ENCODE measurements at places on chromosomes 6 and 20.
A peak's percentile ranks its signal among the peaks of the same experiment; 100 is the strongest.

- no peak for DNase-seq
Observed at GRCh38 chr20:775679-776135, 7.4 kb upstream of the SLC52A3 start.

GRCh38 chr6:4961322-4962168, 42.3 kb downstream of the RPP40 start:
- DNase-seq: no peak

DNA sequence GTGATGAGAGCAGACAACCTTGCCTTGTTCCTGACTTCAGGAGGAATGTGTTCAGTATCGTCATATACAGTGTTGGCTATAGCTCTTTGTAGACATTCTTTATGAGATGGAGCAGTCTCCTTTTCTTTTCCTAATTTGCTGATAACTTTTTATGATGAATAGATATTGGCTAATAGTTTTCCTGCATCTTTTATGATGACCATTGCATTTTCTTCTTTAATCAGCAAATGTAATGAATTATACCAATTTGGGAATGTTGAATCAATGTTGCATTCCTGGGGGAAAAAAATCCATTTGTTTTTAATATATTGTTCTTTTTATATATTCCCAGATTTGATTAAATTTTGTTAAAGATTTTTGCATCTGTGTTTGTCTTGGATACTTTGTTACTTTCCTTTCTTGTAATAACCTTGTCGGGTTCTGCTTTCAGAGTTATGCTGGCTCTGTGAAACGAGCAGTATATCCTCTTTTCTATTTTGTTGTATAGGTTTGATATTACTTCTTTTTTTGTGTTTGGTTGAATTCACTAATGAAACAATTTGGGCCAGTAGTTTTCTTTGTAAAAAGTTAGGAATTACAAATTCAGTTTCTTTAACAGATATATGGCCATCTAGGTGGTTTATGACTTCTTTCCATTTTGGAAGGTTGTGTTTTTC, 23.9 kb downstream of the KDM1B start:
- DNase-seq: no peak

- DNase-seq: no peak
Observed at GRCh38 chr20:33412484-33412838, 11.1 kb upstream of the CDK5RAP1 start.

DNA sequence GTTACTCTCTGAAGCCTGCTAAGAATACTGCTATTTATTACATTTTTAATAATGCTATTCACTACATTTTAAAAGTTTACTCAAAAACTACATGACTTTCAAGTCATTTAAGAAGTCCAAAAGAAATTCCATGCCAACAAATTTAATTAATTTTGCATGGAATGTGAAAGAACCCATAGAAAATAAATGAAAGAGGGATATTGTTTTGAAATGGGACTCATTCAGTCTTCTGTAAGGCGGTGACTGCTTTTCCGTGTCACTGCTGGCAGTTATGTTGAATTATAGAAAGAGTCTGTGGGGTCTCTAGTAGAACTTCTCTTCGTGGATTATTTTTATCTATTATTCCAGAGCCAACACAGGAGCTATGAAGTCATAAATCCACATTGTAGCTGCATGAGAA, 211.2 kb downstream of the LAMA2 start:
- no peak for DNase-seq

GRCh38 chr20:8346700-8347270, 214.7 kb downstream of the PLCB1 start:
- DNase-seq: no peak

DNA sequence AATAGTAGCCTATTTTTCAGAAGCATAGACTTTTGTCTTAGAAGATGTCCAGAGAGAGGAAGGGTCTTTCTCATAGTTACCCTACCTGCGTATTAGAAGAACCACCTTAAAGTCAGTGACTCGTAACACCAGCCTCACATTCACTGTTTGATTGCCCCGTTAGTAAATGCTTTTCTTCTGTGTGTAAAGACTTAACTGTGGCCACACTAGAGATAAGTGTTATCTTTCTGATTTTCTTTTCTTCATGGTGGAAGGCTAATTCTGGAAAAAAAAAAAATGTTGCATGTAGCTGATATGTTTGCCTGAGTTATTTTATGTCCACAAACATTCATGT, 83.9 kb downstream of the SAMD3 start:
- no peak for DNase-seq

DNA sequence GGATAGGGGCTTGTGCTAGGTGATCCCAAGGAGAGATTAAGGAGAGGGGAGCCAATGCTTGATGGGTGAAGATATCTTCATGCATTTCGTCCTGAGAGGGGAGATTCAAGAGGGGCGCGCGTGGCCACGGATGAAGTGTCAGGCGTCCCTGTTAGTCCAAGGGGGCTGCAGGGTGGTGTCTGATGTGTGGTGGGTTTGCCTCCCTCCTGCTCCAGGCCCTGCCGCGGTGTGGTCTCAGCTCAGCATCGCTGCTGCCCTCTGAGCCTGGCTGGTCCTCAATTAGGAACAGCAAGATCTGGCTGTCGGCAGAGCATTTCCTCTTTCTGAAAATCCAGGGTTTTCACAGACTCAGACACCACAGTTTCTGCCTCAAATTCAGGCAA, 318.0 kb downstream of the THBS2 start:
- DNase-seq: no peak

DNA sequence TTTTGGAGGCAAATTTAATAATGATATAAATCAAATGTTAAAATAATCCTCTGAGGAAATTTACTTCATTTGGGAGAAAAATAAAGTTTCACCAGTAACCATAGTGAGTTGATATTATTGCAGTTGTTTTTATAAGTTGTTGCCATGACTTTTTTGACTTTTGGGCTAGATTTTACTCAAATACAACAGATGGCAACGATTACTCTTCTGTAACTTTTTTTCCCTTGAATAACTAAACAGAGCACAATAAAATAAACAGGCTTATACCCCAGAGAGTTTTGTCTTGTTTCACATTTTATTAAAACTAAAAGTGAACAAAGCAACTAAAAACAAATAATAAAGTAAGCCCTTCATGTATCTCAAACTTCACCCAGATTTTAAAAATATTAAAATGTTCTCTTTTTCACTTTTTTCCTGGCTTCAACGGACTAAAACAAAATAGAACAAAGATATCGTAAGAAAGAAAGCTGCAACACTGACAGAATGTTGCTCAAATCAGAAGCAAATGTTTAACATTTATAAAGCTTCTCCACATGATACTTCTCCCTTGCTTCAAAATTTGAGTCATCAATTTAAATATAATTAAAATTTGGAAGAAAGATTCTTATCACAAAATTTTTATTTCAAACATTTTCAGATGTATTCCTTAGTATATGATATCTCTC, 42.5 kb upstream of the BMP5 start:
- DNase-seq: no peak

DNA sequence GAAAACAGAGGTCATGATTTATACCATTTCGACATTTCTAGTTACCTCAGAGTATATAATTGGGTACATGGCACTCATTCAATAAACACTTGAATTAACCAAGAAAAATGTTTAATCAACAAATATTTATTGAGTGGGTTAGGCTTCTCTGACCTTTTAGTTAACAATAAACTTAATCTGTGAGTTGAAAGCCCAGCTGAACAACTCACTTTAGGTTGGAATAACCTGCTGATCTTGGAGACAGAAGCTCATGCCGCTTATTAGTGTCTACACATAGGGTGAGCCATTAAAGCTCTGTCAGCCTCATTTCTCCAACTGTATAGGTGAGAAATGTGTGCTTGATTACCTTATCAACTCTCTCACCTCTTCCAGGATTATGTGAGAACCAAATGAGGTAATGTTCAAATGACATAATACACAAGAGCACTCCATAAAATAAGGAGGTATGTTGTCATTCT, 98.2 kb upstream of the DTNBP1 start:
- no peak for DNase-seq

- DNase-seq: no peak
Observed at GRCh38 chr6:128963561-128963960, 80.6 kb downstream of the LAMA2 start.

DNA sequence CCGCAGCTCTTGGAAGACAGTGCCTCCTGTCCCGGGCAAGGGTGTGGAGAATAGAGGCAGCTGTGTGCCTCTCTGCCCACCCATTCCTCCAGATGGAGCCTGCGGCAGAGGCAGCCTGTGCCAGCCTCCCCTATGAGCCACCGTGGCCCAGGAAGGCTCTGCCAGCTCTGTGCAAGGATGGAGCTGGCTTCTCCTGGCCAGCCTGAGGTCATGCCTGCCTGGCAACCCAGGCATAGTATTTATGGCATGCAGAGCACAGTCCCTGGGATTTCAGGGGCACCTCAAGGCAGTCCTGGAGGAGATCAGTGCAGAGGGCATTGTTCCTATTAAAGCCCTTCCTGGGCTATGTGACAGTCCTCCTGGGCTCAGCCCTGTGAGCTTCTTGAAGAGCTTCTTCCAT, 1.5 kb downstream of the EPB41L1 start:
- no peak for DNase-seq

DNA sequence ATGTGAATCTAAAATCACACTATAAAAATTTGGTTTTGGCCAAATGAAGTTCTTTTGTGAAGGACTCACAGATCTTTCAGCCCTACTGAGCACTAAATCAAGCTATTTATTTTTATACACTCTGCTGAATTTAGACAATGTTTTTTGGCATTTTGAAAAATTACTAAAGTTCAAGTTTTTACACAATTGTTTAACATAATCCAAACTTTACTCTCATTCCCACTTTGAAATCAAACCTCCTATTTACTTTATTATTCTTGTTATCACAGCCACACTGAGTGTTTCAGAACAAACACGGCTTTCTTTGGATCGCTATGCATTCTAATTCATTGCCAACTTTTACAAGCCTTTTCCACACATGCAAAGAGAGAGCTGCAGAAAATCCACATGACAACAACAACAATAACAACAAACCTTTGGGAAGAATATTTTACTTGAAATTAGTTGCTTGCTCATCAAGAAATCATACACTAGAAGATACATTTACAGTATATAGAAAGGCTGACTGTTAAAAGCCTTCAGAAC, 49.1 kb upstream of the TMEM30A start:
- DNase-seq: no peak

- peak; percentile 93 for DNase-seq
Observed at GRCh38 chr6:82084324-82084920, 163.1 kb downstream of the IBTK start.

DNA sequence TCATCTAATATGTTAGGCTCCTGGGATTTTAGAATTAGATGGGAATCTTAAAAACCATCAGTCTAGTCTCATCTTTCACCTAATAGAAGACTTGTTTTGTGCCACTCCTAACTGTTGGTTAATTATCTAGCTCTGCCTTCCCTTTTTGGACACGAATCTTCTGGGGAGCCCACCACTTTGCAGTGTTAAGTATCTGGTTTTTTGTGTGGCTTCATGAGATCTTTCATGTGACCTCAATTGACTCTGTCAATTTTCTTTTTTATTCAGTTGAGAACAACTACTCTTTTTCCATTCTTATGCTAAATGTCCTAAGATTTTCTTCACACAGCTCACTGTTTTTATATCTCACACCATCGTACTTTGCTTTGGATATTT, 16.9 kb downstream of the TBPL1 start:
- no peak for DNase-seq

DNA sequence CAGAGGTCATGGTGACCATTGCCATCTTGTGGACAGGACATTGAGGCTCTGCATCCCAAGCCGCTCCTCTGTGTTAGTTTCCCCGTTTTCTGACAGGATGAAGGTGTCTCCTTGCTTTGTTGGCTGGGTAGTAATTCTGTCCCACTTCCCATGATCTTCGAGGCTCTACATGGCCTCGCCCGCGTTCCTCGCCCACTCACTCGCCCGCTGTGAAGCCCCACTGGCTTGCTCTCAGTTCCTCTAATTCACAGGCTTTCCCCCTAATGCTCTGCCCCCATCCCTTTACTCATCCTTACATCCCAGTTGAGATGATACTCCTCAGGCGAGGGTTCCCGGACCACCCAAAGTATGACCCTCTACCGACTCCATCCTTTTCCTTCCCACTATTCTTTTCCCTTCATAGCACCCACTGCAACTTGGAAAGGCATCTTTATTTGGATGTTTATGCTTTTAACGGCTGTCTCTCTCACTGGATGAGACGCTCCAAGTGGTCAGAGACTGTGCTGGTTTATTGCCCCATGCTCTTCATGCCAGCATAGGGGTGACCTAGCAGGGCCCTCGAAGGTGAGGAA, 511 bp upstream of the SLC35B2 start:
- no peak for DNase-seq

DNA sequence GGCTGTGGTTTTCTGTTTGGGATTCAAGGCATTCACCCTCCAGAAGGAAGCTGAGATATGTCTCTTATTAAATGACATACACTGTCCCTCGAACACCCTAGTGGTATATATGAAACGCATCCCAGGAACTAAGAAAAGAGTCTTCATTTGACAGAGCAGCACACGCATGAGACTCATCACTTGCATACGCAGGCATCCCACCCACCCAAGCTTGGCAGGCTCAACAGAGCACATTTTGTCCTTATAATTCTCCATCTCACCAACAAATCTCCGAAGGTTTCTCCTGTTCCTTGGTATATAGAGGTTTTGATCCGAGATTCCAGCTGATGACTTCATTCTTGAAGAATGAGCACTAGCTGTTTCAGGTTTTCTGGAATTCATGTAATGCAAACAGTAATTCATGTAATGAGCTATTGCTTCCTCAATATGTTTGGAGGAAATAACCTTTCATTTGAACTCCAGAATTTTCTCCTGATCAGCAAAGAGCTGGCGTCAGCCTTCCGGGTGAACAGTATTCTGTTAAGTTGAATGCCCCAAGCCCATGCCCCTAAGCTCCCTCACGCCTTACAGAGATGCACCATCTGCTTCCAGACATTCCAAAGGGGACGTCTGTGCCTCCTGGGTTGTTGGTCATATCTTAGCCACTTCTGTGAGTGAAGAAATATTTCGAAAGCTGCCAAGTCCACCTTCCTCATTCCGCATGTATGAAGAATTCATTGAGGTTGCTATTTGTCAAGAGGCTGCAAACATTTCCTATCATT, 66.0 kb upstream of the CDH4 start:
- no peak for DNase-seq

- peak; percentile 67 for DNase-seq
Observed at GRCh38 chr20:2713285-2713684, 20.7 kb downstream of the EBF4 start.

- peak; percentile 72 for DNase-seq
Observed at GRCh38 chr20:43442282-43442880, 15.3 kb upstream of the SRSF6 start.

DNA sequence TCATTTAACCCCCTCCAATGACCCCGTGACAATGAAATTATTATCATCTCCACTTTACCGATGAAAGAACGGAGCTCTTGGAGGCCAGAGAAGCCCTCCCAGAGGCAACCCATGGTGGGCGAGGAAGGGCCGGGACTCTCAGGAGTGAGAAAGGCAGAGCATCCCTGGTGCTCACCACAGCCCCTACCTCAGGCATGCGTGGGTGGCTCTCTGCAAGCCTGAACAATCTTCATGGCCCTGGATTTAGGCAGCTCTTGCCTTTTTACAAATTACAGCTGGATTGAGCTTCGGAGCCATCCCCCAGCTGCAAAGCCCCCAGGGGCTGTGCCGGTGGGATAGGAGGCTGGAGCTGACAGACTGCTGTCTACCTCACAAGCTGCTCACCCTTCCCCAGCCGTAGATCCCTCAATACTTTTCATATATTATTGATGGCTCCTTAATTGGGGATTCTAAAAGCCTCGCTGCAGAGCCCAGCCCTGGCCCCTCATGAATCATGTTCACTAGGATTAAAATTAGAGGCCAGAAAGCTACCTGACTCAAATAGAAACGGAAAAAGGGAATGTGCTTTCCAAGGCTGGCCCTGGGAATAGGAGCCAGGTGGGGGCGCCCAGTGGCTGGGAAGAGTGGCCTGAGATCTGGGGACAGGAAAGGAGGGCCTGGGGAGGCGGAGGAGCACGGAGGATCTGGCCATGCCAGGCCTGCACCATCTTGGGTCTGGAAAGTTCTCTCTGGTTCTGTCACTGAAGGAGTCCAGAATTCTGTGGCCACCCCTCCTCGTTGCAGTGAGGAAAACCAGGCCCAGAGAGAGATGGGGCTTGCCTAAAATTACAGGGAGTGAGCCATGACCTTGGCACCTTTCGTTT, 29.1 kb downstream of the CPNE5 start:
- peak; percentile 56 for DNase-seq

Measured in SK-MEL-5 (cell line).